Central memory CD8-positive, alpha-beta T cell (primary cell): ENCODE measurements at places on chromosomes 5 and 9.

DNA sequence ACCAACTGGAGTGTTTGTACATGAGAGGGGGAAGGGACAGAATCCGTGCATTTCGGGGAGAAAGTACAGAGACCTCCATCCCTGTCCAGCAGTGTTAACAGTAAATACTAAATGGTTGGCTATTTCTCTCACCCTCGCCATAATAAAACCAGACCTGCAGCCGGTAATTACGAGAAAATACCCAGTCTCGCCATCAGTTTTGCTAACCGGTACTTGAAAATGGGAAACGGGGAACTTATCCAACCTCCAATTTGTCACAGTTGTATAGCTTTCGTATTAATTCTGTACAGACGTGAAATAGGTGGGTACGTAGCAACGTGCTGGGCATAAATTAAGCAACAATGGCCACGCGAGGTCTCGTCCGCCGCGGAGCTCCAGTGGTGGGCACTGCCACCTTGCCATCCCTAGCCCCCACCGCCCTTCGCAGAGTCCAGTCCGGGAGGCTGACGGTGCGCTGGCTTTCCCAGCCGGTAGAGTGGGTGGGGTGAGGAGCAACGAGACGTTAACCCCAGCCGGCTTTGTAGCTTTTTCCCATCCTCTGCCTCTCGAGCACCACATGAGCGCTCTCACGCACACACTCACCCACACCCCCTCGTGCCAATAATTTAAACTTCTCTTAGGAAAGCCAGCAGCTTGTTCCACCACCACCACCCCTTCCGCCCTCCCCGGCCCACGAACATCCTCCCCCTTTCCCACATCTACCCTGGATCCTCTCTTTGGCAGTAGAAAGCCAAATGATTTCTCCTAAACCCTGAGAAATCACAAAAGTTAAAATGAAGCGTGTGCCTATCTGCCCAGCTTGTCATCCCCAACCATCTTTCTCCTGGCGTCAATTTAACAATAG is 1.8 kb downstream of the ELAVL2 start:
- DNase-seq, result no peak

- no peak for DNase-seq
These were observed 23.4 kb upstream of the BARX1 start for GRCh38 chr9:93978551-93978950.

DNA sequence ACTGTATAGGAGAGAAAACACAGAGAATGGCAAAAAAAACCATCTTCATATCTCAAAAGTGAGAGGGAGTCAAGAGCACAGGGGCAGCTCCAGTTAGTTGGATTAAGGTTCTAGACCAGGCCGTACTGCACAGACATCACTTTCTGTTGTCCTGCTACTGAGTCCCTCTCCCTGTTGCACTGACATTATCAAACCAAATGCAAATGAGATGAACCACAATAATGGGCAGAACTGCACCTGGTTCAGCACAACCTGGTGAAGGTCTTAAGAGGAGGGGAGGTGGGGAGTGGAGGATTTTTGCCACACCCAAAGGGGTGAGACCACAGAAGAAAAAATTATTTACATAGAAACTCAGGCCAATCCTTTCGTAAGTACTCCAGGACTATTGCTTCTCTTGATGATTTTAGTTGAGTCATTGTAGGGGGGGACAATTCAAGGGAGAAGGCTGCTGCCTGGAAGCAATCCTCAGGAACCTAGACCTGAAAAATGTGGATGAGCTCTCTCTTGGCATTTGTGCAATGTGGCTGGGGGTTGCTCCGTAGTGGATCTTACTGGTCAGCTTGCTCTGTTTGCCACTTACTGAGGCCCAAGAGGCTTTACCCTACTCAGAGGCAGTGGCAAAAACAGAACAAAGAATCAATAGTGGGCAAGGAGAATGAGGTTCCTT is 94.5 kb upstream of the PPP1R2B start:
- DNase-seq, result no peak

DNA sequence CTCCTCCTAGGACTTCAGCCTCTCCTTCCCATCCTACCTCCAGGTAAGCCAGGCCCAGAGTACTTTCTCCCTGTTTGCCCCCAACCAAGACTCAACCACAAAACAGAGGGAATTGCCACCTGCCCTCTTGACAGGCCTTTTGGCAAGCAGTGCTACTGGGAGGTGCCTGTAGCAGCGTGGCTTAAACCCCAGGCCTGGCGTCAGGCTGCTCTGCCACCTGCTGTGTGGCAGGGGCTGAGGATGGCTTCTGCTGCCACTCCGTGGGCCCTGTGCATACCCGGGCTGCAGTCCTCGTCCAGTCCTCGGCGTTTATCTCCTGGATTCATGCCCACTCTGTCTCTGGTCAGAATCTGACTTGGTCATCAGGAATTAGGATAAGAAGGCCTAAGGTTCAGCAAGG is 163.1 kb downstream of the PAX5 start:
- no peak for DNase-seq

DNA sequence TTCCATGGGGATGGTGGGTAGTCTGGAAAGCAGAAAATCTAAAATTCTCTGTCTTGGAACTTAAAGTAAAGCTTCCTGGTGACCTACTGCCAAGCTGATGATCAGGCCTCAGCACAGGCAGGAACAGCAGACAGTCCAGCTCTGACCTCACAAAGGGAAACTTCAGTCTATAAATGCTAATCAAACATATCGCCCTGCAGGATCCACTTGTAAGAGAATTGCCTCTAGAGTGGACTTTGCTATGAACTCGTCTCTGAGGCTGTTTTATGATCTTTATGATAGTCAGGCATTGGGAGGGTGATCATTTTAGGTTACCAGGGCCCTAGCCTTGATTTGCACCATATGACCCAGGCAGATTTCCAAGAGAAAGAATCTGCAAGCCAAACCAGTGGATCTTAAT is 67.6 kb upstream of the SELENOP start:
- no peak for DNase-seq

- DNase-seq, result no peak
These were observed 32.2 kb upstream of the SPATA31D4 start for GRCh38 chr9:81896070-81896469.

GRCh38 chr9:134319306-134320125 is 6.7 kb upstream of the RXRA start:
- DNase-seq, result no peak

DNA sequence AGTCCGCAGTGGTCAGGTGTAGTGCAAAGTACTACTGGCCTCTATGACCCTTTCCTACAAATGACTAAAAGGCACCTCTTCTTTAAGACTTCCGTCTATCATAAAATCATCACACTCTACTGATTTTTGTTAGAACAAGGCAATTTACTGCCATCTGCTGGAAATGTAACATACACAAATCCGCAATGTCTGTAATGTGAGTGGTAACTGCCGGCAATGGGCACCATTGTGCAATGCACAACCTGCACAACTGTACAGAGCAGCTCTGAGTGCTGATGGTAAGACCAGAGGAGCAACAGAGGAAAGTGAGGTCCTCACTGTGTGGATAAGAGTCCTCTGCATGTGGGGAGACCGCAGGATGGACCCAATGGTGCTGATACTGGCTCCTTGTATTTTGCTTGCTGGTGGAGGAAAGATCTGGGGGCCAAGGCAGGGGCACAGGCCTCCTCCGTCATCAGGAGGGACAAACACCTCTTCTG is 103.7 kb downstream of the ATPSCKMT start:
- no peak for DNase-seq

- DNase-seq, result peak; percentile 89
These were observed at the start of gene CCT5 for GRCh38 chr5:10249948-10250805. TSS of gene CCT5 (plus strand) at chr5:10250280. CDS start at chr5:10250341, 61 bp downstream.

GRCh38 chr5:3958389-3958788 is 362.8 kb downstream of the IRX1 start:
- no peak for DNase-seq

GRCh38 chr5:142515036-142515435 is 170.9 kb downstream of the FGF1 start:
- no peak for DNase-seq

DNA sequence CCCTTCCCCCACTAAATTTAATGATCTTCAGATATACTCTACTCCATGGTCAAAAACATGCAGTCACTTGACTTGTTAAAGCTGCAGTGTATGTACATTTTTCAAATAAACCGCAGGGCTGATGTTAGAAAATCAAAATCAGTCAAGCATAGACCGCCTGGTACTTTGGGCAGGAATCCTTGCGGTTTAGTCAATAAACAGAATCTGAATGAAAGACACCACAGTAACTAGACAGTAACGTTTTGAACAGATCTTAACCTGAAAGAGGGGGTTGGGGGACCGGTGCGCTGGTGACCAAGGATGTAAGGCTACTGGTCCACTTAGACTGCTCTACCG is 188.8 kb downstream of the BNC2 start:
- DNase-seq, result no peak

- no peak for DNase-seq
These were observed 122.3 kb upstream of the CDH10 start for GRCh38 chr5:24767086-24767485.

DNA sequence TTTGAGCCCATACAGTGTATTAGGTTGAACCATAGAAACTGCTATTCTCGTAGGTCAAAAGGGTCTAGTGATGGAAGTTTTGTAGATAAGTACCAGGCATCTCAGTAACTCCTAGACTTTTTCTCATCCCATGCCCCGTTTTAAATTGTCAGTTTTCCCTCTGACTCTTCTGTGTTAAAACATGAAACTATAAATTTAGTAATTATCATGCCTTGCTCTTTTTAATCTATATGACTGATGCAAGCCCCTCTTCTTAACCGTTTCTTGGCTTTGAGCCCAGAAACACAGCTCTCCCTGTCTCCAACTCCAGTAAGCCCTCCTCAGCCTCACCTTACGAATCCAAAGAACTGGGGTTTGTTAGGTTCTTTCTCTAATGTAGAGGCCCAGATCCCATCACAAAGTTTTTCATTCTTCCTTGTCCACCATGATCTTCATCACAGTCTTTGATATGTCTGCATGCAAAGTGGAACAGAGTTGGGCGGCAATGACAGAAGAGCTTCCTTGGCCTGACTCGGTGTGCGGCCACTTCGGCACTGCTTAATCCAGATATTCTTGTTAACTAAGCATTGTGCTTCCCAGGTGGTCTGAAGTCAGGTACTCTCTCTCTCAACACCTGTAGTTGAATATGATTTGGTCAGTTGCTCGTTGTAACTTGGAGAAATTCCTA is 21.1 kb downstream of the RGMB start:
- no peak for DNase-seq

GRCh38 chr9:69028754-69029153 is 6.8 kb upstream of the FXN start:
- no peak for DNase-seq

DNA sequence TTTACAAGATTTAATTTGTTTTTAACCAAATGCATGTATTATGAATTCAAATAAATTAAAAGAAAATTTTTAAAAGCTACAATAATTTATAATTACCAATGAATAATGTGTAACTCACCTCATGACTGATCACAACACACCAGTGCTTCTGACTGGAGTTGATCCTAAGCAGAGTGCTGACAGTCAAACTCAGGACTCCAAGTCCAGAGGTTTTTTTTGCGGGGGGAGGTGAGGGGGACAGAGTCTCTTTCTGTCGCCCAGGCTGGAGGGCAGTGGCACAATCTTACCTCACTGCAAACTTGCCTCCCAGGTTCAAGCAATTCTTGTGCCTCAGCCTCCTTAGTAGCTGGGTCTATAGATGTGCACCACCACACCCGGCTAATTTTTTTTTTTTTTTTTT is 71.0 kb upstream of the MELK start:
- DNase-seq, result no peak

DNA sequence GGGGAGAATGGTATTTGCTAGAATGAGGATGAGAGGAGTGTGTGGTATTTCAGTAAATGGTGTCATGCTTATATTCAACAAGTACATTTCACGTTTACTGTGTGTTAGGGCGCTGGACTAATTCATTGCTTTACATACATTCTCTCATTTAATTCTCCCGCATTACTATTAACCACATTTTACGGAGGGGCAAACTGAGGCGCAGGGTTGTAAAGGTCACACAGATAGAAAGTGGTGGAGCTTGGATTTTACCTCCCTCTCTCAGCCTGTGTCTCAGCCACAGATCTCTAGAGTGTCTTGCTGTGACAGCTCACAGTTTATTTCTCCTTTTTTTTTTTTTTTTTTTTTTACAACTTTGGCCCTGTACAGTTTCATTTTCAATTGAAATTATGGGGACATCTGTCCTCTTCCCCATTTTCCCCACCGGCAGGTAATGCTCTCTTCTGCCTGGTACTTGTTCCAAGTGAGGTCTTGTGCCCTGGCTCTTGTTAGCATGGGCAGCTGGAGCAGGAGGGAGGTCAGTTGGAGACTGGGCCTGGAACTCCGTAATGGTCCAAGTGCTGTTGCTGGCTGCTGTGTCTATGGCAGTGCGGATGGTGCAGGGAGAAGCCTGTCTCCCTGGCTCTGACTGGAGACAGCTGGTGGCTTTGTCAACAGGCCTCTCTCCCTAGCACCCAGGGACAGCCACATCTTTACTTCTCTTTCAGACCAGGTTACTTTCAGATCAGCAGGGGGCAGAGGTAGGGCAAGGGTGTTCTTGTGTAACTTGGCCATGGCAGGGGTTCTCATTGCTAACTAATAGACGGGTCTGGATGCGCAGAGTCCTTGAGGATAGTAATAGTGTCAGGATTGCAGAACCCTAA is 20.5 kb upstream of the NDST1 start:
- DNase-seq, result no peak
